ENCODE measurements at places on chromosomes 7 and 10.

- DNase-seq = no peak
Observed at GRCh38 chr10:123891144-123892071, at the start of gene CPXM2. Gene CPXM2, minus strand, starts transcription at chr10:123891807. Its CDS starts 148 bp downstream, at chr10:123891659.

GRCh38 chr10:85548034-85548433 lies 818.6 kb downstream of the GRID1 start:
- peak; percentile 10 for DNase-seq

DNA sequence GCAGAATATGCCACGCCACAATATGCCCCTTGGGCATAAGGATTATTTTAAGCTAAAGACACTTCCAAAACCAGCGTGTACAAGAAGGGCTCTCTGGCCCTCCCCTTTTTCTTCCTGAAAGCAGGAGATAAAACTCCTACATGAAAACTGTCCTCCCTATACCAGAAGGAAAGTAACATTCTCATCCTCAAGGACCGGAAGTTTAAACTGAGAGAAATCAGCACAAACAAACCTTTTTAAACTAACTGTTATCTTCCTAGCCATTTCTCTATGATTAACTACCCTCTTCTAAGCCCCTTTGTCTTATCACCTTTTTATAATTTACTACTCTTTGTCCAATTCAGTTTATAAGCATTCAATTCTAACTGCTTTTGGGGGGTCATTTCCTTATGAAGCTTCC lies 16.4 kb upstream of the RAPGEF5 start:
- no peak for DNase-seq

- no peak for DNase-seq
Observed at GRCh38 chr10:127115100-127115499, 81.3 kb downstream of the INSYN2A start.

DNA sequence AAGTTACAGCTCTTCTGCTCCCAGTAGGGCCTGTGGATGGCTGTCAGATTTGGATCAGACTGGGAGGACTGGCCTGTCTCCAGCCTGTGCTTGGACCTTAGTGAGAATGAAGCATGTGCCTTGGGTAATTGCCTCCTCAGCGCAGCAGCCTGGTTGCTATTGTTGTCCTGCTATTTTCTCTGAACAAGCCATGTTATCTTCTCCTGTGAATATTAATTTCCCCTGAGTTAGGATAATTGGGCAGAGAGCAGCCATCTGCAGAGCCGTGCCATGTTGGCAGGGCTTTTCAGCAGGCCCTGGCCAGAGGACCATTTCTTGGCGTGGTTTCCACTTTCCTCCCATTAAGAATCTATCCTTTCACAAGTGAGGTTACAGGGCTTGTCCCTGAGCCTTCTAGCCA lies 497.3 kb downstream of the SORCS3 start:
- no peak for DNase-seq

DNA sequence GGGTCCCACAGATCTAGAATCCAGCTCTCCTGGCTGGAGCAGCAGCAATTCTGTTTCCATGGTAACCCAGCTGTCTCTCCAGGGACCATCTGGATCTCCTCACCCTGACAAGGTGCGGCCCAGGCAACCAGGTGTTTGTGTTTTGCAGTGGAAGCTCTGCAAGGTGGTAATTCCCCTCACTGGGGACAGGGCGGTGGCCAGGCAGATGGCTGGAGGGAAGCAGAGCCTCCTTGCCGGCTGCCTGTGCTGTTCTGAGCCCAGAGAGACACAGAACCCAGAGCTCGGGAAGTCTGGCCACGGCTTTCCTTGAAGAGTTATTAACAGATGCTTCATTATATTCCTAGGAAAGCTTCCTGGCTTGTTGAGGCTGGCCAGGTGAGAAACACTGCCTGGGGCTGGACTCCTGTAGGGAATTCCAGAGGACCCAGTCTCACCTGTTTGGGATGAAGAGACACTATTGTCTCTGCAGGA lies 118.2 kb upstream of the PPIF start:
- DNase-seq = no peak

- DNase-seq = no peak
Observed at GRCh38 chr7:2444476-2444875, 31.7 kb downstream of the GRIFIN start.

DNA sequence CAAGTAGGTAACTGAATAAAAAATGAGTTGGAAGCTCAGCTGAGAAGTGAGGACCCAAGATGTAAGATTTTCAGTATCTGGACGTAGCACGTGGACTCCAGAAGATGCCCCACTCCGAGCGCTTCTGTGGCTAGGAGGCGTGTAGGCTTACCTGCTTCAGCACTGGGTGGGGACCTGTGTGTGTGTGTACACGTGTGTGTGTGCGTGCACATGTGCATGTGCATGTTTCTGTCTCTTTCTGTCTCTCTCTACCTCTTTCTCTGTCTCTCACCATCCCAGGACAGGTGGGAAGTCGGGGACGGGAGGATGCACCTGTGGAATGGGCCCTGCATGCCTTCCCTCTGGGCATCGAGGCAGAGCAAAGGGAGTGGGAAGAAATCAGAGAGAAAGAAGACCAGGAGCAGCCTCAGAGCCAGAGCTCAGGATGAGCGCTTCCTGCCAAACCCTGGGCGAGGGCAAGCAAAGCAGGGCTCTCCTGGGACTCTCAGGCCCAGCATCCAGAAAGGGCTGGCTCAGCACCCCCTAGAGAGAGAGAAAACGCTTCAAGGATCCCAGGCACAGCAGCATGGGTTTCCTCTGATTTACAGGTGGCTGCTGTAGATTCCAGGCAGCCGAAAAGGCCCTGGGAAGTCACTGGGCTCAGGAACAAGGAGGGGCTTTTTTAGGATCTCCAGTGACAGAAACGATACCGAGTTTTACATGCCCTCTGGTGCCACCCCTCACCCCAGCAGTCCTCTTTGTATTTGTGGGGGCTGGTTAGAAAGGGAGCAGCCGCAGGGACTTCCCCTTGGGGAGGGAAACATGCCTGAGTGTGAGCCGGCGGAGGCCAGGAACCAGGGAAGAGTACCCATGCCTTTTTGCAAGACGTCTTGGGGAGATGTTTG lies 28.5 kb downstream of the CXCL12 start:
- DNase-seq = no peak

GRCh38 chr10:84497978-84498377 lies 169.6 kb downstream of the CCSER2 start:
- DNase-seq = no peak

DNA sequence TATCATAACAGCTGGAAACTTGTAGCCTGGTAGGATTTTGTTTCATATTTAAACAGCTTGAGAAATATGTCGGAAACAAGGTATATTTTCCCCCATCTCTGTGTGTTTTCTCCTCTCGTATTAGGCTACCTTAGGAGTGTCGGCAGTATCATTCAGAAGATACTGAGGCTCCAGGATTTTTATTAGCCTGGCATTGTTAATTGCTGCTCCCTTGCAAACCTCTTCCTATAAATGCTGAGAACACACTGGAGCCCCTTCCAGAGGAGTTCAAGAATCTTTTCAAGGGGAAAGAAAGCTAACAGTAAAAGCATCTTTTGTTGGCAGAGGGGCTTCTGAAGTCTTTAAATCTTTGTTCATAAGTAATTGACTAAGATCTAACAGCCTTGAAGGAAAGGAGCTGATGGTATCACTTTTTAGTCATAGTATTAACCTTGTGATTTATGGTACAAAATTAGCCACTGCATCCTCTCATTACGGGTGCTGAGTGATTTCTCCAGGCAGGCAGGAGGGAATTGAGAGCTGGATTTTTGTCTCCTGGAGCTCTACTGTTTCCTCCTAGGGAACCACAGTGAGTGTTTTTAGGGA lies 998.7 kb downstream of the LRMDA start:
- DNase-seq = no peak

DNA sequence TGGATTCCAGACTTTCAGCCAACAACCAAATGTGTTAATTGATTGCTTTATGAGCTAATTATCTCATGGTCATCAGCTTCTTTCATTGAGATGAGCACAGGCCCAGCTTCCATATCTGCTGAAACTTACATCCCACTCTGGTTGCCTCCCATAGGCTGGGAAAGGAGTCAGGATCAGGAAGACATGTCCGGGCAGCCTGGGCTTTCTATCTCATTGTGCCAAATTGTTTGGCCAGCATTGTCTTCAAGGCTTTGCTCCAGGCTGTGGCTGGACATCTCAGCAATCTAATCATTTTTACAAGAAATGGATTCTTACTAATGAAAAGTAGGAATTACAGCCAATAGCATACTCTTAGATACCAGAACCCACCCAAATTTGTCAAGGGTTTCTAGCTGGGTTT lies 295.2 kb downstream of the CXCL12 start:
- DNase-seq = no peak

DNA sequence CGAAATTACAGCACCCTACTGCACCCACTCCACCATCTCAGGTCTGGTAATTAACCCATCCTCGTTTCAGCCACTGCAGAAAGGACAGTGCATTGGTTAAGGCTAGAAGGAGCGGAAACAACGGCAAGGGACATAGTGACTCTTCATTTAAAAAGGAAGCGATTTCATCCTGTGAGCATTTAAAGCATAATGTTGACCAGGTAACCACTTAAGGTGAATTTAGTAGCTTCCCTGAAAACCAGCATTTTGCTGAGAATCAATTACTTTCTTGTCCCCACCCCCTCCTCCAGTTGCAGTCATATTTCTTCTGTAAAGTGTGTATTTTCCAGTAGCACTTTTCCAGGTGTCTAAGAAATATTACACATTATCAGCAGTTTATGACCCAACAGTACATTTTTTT lies 821 bp upstream of the JAZF1 start:
- DNase-seq = no peak

GRCh38 chr10:83603708-83604107 lies 535.6 kb upstream of the GHITM start:
- DNase-seq = no peak

DNA sequence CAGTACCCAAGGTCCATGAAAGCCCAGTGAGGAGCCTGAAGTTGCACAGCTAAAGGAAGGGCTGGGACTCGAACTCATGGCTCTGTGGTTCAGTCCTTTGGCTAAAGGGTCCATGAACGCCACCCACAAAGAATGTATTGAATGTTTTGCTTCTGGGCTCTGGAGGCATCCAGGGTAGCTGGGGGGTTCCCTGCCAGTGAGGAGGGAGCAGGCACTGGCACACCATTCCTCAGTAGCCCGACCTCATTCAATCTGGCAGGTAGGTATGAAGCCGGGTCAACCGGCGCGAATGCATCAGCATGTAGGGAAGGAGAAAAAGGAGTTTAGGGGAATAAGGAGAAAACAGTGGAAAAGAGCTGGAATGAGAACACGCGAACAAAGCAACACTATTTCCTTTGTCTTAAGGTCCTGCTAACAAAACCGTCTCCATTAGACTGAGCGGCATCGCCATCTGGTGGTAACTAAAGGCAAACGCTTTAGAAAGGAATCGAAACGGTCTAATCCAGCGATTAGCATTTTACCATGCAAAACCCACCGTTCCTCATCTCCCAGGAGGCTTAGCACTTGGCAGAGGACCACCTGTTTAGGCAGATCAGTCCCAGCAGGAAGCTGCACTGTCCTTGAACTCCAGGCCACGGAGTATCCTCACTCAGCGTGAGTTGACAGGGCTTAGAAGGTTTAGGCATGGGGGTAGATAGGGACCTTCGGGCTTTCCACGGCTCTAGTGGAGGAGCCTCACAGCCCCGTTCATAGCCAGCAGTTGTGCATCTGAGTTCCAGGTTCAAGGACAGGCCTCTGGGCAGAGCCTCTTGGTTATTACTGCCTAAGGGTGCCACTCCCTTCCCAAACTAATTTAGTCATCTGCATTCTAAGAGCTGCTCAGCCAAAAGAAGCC lies 122.8 kb downstream of the UBE2H start:
- peak; percentile 54 for DNase-seq

- DNase-seq = peak; percentile 76
Observed at GRCh38 chr7:106346678-106347217, 62.0 kb upstream of the NAMPT start.

DNA sequence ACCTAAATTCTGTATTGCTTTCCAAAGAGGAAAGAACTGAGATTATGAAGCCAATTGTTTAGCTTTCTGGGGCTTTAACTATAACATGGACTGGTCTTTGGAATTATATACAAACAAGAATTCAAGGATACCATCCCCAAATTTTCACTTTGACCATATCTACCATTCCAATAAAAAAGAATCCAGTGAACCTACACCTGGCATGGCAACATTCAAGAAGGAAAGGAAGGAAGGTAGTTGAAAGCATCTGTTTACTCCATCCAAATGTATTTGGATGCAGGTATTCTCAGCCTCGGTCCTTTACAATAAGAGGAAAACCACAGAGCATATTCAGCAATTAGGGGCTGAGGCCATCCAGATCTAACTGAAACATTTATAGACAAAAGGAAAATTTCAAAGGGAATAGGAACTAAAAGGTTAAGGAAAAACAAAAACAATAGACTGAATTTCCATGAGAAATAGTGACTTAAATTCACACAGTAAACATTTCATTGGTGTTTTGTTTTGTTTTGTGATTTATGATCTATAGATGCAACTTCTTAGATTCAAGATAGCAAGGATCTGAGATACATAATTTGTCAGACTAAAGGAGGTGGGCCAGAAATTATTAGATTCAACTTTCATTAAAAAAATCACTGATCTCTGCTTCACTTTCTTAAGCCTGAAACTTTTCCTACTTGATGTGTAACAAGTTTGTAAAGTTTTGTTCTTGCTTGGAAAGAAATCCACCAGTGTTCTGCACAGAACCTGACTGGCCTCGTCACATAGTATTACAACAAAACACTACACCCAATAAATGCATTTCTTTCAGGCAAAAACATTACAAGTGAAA lies 12.7 kb downstream of the SKIDA1 start:
- no peak for DNase-seq

GRCh38 chr7:55532150-55532917 lies 40.0 kb downstream of the VOPP1 start:
- no peak for DNase-seq

DNA sequence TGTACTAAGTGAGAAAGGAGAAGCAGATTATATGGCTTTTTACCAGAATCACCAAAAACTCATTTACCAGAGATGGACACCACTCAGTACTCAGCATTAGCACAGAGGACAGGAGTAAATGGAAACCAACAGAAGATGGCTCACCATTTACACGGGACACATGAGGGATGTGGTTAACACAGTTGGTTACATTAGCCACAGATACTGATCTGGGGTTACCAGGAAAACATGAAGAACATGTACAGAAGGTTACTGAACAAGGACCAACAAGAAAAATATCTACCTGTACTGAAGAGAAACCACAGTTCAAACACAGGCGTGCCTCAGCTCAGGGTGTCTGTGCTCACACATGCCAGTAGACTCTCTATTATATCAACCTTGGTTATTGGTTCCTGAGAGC lies 1285.8 kb upstream of the SORCS1 start:
- no peak for DNase-seq

- DNase-seq = no peak
Observed at GRCh38 chr10:120521880-120522279, 64.9 kb downstream of the PLPP4 start.

DNA sequence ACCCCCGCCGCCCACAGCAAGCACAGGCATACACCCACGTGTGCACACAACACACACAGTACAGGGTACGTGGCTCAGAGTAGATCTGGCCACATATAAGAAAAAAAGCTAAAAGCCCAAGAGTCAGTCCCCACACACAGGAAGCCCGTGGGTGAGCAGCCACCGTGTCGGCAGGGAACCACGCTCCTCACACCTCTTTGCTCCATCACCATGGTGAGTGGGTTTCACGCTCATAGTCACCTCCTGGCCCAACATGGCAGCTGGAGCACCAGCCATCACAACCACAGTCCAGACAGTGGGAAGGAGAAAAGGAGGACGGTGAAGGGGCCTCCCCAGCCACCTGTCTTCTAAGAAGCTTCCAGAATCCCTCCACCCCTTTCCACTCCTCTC lies 76.0 kb upstream of the PDGFA start:
- DNase-seq = peak; percentile 40
